RPMI7951 (cell line): ENCODE measurements at places on chromosomes 2 and 18. TPM values are rescaled to one million over a fixed set of nuclear protein-coding genes. Genes with fewer than 3 reads are reported as not detected.
A peak's percentile ranks its signal among the peaks of the same experiment; 100 is the strongest.

GRCh38 chr2:96249654-96250053, 16.1 kb downstream of the TMEM127 start:
- DNase-seq = peak; percentile 82

GRCh38 chr18:22302144-22302543, 115.6 kb downstream of the CTAGE1 start:
- DNase-seq = no peak

- DNase-seq = no peak
Observed at GRCh38 chr2:121532894-121533293, 2.2 kb downstream of the RNU4ATAC start.

DNA sequence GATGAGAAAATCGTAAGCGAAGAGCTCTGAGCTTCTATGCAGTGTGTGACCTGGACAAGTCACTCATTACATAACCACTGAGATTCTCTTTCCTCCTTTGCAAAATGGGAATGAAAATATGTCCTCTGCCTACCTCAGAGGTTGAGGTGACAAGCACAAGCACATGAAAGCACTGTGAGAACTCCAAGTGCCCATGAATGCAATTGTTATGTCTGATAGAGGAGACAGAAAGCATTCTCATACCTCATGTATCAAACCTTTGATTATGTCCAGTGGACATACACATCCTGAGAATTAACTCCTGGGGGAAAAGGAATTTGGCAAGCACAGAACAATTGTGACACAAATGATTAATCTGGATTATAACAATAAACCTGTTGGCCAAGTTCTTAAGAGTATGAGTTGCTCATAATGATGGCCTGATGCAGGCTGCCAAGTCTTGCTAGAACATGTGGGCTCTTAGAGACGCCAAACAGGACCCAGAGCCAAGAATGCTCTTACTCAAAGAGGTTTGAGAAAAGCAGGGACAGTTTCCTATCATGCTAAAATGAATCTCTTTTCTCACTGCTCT, 8.5 kb upstream of the RMDN2 start:
- DNase-seq = peak; percentile 54

GRCh38 chr2:100107440-100107839, 35.0 kb downstream of the AFF3 start:
- no peak for DNase-seq

DNA sequence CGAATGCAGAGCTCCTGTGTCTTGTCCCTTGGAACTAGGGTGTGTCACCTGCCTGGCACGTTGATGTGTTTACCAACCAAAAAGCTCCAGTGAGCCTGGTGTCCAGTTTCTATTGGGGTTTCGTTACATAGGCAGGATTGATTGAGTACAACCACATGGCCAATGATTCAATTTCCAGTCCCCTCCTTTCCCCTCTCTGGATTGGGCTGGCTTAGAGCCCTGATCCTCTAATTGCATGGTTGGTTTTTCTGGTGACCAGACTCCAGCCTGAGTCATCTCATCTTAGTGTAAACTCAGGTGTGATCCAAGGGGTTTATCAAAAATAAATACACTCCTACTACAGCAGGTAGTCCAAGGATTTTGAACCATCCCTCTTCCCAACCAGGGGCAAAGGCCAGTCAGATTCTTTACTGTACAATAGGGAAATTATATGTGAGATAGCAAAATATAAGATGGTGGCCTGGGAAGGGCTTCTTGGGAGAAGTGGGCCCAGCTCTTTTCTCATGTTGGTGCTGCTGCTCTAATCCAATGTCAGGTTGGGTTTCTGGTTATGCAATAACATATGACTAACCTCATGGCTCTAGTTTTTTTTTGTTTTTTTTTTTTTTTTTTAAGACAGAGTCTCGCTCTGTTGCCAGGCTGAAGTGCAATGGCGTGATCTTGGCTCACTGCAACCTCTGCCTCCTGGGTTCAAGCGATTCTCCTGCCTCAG, 64.7 kb upstream of the MGAT5 start:
- DNase-seq = peak; percentile 41

DNA sequence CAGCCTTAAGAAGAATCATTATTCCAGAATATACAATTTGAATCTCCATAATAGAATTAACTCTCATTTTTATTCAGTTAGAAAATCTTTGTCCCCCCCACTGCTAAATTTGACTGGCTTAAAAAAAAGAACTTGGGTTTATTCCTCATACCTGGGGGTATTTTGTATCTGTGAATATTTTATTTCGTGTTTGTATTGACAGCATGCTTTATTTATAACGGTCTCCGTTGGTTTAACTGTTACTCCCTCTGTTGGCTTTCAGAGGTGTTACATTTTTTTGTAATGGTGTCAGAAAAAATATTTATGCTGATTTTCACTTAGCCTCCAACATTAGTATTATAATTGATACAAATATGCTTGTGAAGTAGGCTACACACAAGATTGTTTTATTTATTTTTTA, 109.1 kb downstream of the HAUS1 start:
- peak; percentile 8 for DNase-seq

- no peak for DNase-seq
Observed at GRCh38 chr2:37501113-37501512, 156.7 kb downstream of the QPCT start.

DQX1 gene
- total RNA-seq = 0.20 and 0.36 TPM in 2 replicates

TGFBRAP1 gene
- 11.6 and 12.3 TPM in 2 replicates for total RNA-seq

IFIH1 gene
- total RNA-seq = 13.0 and 13.1 TPM in 2 replicates
